ENCODE measurements at places on chromosomes 2 and 18.

GRCh38 chr2:183179156-183179555, 54.9 kb downstream of the NUP35 start:
- DNase-seq, result no peak

GRCh38 chr2:216306868-216307267, 65.4 kb downstream of the MARCHF4 start:
- DNase-seq, result no peak

DNA sequence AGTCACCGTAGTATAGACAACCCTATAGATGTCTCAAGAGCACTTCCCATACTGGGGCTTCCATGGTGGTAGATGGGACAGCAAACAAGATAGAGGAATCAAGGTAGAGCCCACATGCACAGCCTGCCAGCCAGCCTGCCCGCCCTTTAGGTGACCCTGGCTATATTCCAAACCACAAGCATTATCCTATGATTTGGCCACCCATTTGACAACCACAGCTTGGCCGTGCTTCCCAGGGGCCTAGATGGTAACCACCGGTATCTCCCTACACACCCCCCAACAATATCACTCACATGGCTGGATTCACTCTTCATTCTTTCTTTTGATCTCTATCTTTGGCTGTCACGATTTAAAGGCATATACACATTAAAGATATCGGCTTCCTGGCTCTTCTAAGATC, 85.3 kb downstream of the CDK15 start:
- DNase-seq, result no peak

GRCh38 chr2:62897187-62897827, 153.3 kb upstream of the OTX1 start:
- DNase-seq, result no peak

DNA sequence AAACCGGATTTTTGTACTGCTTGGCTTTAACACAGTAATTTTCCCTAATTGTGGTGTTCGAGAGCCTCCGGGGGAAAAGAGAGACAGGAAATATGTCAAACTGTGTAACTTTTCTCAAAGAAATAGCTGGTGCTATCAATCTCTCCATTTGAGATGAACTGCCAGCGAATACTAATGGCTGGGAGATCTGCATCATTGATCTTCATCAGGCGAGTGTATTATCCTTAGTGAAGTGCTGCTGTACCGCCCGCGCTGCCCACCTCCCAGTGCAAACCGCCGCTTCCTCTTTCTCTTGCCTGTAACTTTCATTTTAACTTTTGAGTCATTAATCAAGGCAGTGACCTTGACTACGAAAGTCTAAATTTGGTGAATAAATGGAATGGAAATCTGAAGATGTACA, 246.1 kb upstream of the ST6GAL2 start:
- DNase-seq, result no peak

- DNase-seq, result no peak
Measured at GRCh38 chr2:204608237-204608939, 63.1 kb downstream of the PARD3B start.

GRCh38 chr18:22335731-22336198, 82.0 kb downstream of the CTAGE1 start:
- no peak for DNase-seq

DNA sequence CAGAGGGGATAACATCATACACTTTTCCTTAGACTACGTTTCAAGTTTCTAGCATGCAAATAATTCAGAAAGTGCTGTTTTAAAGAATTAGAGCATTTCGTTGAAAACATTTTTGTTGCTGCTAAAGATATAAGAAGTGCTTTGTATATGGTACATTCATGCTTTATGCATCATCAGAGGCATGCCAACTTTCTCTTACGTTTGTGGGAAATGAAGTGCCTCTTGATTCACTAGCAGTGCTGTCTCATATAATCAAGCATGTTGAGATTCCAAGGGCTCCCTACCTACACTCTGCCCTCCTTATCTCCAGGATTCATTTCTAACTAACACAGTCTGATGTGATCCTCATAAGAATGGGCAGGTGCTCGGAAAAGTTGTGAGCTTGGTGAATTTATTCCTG, 748.6 kb upstream of the DDX18 start:
- DNase-seq, result no peak

DNA sequence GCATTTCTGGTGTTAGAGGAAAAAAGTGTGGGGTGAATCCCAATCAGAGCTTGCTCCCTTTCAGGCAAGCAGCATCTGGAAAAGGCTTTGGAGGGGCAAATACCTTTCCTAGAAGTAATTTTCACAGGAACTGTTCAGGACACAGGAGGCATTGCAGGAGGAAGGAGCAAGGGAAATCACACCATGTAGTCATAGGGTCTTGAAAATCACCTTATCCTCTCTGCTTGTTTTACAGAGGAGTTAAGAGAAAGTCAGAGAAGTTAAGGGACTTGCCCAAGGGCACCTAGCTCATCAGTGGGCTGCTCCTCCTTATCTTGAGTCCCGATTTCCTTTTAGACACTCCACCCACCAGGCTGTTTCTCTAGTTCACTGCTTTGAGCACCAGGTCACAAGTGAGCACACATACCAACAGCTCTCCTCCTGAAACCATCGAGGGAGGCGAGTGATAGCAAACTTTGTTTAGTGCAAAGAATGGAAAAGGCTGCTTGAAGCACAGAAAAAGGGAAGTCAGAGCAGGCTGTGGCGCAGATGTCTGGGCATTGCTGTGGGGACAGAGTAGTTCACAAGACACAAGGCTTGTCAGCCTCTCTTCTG, 89.2 kb upstream of the CXCR4 start:
- DNase-seq, result no peak

DNA sequence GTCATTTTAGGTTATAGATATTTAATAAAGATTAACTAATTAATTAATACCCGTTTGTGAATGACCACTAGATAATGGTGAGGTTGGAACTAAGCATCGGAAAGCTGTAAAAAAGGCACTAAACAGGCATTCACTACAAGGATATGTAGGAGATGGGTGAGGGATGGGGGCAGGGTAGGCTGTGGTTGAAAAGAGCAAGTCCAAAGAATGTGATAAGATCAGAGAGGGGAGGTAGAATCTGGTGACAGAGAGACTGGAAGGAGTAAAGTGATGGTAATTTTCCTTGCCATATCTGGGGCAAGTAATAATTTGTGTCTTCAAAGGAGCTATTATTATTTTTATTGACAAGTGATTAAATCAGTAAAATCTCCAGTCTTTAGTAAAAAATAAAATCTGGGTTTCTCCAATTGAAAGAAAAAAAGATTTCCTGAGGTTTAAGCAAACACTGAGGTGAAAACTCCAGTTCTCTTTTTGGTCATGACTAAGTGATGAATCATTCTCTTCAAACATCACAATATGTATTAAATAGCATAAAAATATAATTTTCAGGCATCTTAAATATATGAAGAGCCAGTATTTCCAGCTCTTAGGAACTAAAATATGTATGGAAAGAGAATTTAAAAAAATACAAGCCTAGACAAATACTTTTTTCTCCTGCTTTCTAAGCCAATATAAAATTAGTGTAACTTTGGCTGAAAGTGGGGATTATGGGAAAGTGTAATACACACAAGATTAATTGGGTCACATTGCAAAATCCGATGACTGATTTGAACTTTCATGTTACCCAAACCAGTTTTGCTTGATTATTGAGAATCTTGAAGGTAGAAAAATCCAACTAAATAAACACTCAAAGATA, 259.1 kb upstream of the RBMS1 start:
- DNase-seq, result no peak

DNA sequence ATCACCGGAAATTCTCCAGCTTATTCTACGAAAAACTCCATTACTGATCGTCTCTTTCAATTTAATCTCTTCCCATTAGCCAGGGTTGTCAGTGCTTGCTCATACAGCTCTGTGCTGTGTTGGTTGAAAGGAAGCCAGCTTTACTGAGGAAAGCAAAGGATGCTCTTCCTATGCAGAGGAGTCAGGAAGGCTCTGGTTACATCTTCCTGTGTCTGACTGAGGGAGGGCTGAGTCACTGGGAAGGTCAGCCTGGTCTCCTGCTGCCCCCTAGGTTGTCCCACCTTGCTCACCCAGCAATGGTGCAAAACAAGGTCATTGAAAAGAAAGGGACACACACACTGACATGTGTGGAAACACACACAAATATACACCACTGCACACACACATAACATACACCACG, 975.6 kb downstream of the DCDC2C start:
- no peak for DNase-seq

- no peak for DNase-seq
Measured at GRCh38 chr18:59961070-59961469, 61.3 kb downstream of the PMAIP1 start.

- DNase-seq, result no peak
Measured at GRCh38 chr2:118449401-118449800, 361.1 kb downstream of the INSIG2 start.

- no peak for DNase-seq
Measured at GRCh38 chr2:29202819-29203495, 87.7 kb downstream of the CLIP4 start.

DNA sequence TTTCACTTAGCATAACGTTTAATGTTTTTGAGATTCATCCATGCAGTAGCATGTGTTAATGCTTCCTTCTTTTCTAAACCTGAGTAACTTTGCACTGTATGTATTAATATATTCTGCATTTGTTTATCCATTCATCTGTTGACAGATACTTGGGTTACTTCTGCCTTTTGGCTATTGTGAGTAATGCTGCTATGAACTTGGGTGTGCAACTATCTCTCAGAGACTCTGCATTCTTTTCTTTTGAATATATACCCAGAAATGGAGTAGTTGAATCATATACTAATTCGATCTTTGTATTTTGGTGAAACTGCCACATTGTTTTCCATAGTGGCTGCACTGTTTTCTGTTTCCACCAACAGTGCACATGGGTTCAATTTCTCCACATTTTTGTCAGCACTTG, 128.3 kb downstream of the SH3BP4 start:
- no peak for DNase-seq

GRCh38 chr18:62867534-62867933, 152.2 kb downstream of the PHLPP1 start:
- DNase-seq, result no peak

GRCh38 chr2:159853101-159853500, 55.1 kb upstream of the CD302 start:
- DNase-seq, result no peak

- DNase-seq, result no peak
Measured at GRCh38 chr2:157046396-157046795, 211.1 kb upstream of the GALNT5 start.

DNA sequence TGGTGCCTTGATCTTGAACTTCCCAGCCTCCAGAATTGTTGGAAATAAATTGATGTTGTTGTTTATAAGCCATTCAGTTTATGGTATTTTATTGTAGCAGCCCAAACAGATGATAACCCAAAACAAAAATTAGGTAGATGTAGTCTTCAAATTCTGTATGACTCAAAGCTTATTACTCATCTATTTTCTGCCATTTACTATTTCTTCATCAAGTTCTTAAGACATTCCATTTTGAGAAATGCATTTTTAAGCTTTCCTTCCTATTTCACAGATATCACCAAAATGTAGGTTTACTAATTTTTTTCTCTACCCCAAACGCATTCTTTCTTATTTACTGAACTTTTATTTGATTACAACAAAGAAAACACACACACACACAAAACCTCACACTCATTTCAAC, 148.2 kb downstream of the RND3 start:
- no peak for DNase-seq

DNA sequence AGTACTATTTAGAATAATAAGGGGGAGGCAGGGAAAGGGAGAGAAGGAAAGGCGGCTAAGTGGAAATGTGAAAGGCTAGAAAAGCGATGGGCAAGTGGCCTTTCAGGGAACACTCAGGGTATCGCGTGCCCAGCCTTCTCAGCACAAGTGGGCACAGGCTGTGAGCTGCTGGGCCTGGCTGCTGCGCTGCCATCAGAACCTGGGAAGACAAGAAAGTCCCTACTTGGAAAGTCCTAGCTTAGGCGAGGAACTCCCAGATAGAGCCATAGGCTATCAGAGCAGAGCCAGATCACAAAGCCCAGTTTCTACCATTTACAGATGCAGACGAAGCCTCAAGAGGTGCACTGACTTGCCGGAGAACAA, 9.8 kb upstream of the FZD7 start:
- DNase-seq, result no peak

GRCh38 chr2:203811491-203812221, 55.9 kb upstream of the CTLA4 start:
- no peak for DNase-seq

DNA sequence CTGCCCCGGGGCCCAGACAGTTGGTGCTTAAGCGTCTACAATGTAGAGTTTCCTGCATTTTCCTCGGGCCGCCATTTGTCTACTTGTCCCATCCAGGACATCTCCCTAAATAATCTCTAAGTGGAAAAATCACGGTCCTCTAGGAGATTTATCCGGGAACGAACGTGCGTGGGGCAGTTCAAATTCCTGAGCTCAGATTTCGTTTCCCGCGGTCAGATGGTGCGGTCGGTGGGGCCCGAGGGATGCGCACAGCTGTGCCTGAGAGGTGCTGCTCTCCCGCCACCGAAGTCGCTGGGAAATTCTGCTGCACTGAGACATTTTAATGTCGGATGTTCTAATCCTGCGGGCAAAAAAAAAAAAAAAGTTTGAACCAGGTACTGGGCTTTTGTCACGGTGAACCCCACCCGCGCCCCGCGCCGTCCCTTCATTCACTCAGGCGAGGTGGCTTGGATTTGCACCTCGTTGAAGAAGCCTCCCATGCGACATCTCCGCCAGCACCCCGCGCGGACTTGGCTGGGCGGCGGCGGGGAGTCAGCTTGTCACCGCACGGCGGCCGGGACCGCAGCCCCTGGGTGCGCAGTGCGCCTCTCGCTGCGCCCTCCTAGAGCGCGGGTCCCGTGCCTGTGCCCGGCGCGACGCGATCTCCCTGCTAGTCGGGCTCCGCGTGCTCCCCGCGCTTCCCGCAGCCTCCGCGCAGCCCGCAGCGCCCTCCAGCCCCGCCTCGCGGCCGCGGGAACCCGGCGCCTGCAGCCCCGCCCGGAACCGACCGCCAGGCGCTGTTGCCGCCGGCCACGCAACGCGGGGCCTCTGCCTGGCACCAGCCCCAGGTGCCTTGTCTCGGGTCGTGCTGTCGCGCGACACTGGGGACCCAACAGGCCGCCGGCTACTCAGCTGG, 191.9 kb upstream of the TCF4 start:
- DNase-seq, result peak; percentile 16

GRCh38 chr18:13501891-13502290, 224.5 kb downstream of the FAM210A start:
- no peak for DNase-seq
